ENCODE measurements at places on chromosomes 7 and 10. TPM values are rescaled to one million over a fixed set of nuclear protein-coding genes. Genes with fewer than 3 reads are reported as not detected.

Gene NEUROD6
- total RNA-seq = not detected

Gene TECTB
- not detected for total RNA-seq

Gene CTAGE4
- 0.95 TPM for total RNA-seq

Gene NUTM2B
- 0.34 TPM for total RNA-seq

Gene FAM237B
- total RNA-seq = not detected

Gene UCMA
- total RNA-seq = not detected

Gene NKX6-2
- not detected for total RNA-seq

Gene PPP1R3C
- total RNA-seq = not detected

Gene ZNF680
- total RNA-seq = 8.9 TPM

Gene C7orf33
- total RNA-seq = not detected

- H3K4me3 ChIP-seq = no peak overlapping the region
- H3K27ac ChIP-seq = no peak overlapping the region
Observed at GRCh38 chr10:69718951-69719350, 82.8 kb upstream of the COL13A1 start.

DNA sequence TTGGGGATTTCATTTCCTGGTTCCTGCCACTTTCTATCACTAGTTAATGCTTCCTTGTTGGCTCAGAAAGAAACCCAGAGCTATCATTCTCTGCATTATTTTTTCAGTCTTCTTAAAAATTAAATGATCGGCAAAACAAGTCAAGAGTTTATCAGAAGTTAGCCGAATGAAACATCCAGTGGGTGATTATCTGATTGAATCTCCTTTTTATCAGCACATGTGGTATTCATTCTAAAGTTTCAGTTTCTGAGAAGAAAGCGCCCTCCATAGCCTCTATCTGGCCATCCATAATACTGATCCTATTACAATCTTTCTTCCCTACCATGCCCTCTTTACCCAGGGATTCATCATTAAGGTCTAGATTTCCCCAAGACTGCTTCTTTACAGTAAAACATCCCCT is 71.8 kb downstream of the OSBPL3 start:
- no peaks in the 10 kb centered on the region for H3K36me3 ChIP-seq
- peak overlapping the region; percentile 15 for H3K4me3 ChIP-seq
- H3K27ac ChIP-seq = no peak overlapping the region
- peaks cover 68% of the 10 kb centered on the region for H3K4me1 ChIP-seq

DNA sequence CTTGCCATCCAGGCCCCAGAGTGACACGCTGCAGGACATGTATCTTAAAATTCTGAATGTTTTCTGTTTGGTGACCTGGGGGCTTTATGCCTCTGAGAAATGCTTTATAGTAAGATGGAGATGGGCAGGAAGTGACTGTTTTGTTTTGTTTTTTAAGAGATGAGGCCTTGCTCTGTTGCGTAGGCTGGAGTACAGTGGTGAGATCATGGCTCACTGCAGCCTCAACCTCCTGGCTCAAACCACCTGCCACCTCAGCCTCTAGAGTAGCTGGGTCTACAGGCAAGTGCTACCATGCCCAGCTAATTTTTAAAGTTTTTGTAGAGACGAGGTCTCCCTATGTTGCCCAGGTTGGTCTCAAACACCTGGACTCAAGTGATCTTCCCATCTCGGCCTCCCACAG is 20.6 kb downstream of the ZNF777 start:
- no peak overlapping the region for H3K27ac ChIP-seq
- no peaks in the 10 kb centered on the region for H3K27me3 ChIP-seq
- H3K4me3 ChIP-seq = no peak overlapping the region
- DNase-seq = peak; percentile 23
- H3K4me1 ChIP-seq = peaks cover 4% of the 10 kb centered on the region
- peaks cover 28% of the 10 kb centered on the region for H3K36me3 ChIP-seq

DNA sequence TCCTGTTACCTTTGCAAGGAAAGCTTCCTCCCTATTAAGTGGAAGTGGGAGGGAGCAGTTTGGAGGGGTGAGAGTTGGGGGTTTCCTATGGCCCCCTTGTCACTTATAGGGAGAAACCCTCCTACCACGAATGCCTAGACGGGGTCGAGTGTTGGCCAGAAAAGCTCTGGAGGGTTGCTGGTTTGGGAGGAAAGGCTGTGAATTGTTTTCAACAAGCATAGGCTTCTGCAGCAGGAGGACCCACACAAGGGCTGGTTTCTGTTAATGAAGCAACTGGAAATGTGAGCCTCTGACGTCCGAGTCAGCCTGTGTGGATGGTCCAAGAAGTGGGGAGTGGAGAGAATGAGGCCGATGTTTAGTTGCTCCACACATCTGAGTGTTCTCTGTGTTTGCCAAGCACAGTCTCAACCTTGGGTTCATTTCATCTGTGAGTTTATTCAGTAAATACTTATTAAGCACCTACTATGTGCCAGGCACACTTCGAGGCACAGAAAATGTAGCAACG is 37.3 kb upstream of the LEP start:
- no peak overlapping the region for H3K27ac ChIP-seq
- H3K4me3 ChIP-seq = no peak overlapping the region
- H3K36me3 ChIP-seq = no peaks in the 10 kb centered on the region
- H3K4me1 ChIP-seq = peaks cover 17% of the 10 kb centered on the region
- no peak for DNase-seq

DNA sequence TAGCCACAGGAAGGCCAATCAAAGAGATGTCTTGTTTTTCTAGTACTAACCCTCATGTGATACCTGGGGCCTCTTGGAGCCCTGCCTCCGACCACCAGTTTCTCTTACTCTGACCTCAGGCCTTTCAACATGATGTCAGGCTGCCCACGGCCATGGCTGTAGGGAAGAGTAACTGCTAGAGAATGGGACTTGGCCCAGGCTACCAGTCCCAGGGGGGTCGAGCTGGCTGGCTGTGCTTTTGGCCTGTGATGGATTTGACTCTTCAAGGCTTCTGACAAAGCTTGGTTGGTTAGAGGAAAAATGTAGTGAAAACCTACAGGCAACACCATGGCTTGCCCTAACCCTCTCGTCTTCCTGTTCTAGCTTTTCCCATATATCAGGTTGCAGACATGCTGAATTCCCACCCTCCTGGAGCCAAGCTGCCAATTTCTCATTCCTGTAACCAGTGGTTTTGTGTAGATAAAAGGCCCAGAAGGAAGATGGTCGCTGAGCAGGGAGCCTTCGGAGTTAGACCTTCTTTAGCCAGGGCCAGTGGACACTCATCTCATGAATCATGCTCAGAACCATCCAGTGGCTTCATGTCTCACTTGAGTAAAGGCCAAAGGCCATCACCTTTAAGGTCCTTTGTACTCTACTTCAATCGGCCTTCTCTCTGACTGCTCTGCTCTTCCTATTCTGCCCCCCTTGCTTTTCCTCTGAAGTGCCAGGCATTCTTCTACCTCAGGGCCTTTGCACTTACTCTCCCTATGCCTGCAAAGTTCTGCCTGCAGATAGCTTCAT is 19.7 kb downstream of the SUFU start:
- no peak overlapping the region for H3K27ac ChIP-seq
- peaks cover 45% of the 10 kb centered on the region for H3K36me3 ChIP-seq
- H3K4me1 ChIP-seq = no peaks in the 10 kb centered on the region
- no peaks in the 10 kb centered on the region for H3K27me3 ChIP-seq

GRCh38 chr7:2237109-2237602 is 4.4 kb upstream of the MAD1L1 start:
- no peak for DNase-seq
- peaks cover 38% of the 10 kb centered on the region for H3K36me3 ChIP-seq
- H3K27me3 ChIP-seq = no peaks in the 10 kb centered on the region

GRCh38 chr10:35933940-35934641 is 292.0 kb upstream of the FZD8 start:
- no peak overlapping the region for H3K4me3 ChIP-seq
- no peak overlapping the region for H3K27ac ChIP-seq
- H3K36me3 ChIP-seq = no peaks in the 10 kb centered on the region
- H3K27me3 ChIP-seq = no peaks in the 10 kb centered on the region

- H3K4me3 ChIP-seq = no peak overlapping the region
- no peaks in the 10 kb centered on the region for H3K27me3 ChIP-seq
- no peak for DNase-seq
- H3K27ac ChIP-seq = peak overlapping the region; percentile 42
- peaks cover 39% of the 10 kb centered on the region for H3K4me1 ChIP-seq
Observed at GRCh38 chr10:6038071-6038631, 24.0 kb downstream of the IL2RA start.

DNA sequence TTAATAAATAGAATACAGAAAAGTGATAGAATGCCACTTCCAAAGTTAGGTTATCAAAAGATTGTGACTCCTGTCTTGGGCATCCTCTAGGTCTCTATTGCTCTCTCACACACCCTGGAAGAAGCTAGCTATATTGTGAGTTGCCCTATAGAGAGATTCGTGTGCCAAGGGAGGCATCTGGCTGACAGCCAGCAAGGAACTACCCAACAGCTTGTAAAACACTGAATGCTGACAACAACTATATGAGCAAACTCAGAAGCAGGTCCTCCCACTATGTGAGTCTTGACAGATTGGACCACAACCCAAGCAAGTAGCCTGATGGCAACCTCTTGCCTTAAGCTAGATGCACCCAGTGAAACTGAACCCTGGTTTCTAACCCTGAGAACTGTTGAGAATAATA is 55.7 kb upstream of the CDK14 start:
- no peak for DNase-seq
- no peaks in the 10 kb centered on the region for H3K4me1 ChIP-seq
- H3K27ac ChIP-seq = no peak overlapping the region
- no peaks in the 10 kb centered on the region for H3K27me3 ChIP-seq

DNA sequence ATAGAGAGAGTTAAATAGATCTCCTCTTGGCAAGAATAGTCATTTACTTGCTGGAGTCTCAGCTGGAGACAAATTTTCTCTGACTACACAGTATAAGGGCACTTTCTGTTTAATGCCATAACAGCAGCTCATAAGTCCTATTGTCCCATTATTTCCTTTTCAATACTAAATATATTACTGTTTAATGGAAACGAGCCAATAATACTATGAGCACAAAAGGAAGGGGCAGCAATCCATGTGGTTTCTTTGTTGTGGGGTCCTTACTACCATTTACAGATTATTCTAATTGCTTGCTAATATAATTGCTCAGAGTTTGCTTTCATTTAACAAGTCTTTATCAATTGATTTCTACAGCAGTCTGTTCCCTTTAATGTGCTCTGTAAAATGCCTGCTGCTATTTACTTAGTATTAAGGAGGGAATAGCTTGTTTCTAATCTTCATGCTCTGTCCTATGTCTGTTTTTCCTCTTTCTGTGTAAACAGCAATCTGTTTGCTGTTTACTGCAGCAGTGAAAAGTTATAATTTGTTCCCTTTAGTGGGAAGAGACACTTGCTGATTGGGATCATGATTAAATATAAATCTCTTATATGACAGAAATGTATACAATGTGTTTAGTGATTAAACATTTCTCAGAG is 296.2 kb upstream of the SMIM30 start:
- no peak overlapping the region for H3K4me3 ChIP-seq
- H3K27ac ChIP-seq = no peak overlapping the region
- H3K4me1 ChIP-seq = no peaks in the 10 kb centered on the region

DNA sequence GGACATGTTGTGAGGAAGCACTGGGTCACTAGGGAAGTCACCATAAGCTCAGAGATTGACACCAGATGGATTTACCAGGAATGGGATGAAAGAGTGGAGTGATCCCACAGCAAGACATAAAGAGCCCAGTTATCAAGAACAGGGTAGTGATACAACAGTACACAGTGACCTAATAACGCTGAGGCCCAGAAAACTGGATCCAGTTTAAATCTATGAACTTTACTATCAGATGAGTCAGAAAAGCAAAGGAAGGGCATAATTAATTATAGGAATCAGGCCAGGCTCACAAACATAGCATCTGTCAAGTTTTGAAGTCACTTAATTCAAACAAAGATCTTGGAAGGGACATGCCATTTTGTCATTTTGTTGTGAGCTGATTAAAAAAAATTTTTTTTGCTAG is 73.5 kb downstream of the LRRN3 start:
- H3K36me3 ChIP-seq = no peaks in the 10 kb centered on the region
- H3K4me1 ChIP-seq = no peaks in the 10 kb centered on the region
- no peak overlapping the region for H3K27ac ChIP-seq
- H3K27me3 ChIP-seq = no peaks in the 10 kb centered on the region
- no peak overlapping the region for H3K4me3 ChIP-seq

- H3K36me3 ChIP-seq = no peaks in the 10 kb centered on the region
- H3K27me3 ChIP-seq = no peaks in the 10 kb centered on the region
- no peak overlapping the region for H3K27ac ChIP-seq
- no peaks in the 10 kb centered on the region for H3K4me1 ChIP-seq
Observed at GRCh38 chr10:131814567-131815265, 86.1 kb upstream of the PPP2R2D start.

DNA sequence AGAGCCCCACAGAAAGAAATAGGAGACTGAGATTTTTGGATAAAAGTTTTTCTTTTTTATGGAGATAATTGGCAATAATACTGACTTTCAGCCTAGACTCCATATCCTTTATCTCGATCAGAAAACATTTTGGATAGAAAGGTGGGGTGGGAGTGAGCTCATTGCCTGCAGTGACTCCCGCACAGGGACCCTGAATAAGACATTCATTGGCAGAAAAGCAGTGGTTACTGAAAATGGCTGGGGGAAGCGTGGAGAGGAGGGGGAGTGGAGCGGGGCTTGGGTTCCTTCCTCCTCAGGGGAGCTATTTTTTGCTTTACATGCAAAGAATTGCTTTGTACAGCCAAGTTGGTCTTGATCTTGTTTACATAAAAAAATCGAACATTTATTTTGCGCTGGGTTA is 90.4 kb upstream of the BMPER start:
- H3K4me3 ChIP-seq = no peak overlapping the region
- no peak overlapping the region for H3K27ac ChIP-seq
- no peaks in the 10 kb centered on the region for H3K36me3 ChIP-seq
- no peaks in the 10 kb centered on the region for H3K27me3 ChIP-seq
- no peak for DNase-seq

- H3K4me3 ChIP-seq = no peak overlapping the region
- peaks cover 52% of the 10 kb centered on the region for H3K27me3 ChIP-seq
- DNase-seq = no peak
Observed at GRCh38 chr7:122315507-122316466, 11.2 kb upstream of the FEZF1 start.

- no peak overlapping the region for H3K4me3 ChIP-seq
- H3K4me1 ChIP-seq = no peaks in the 10 kb centered on the region
- H3K36me3 ChIP-seq = no peaks in the 10 kb centered on the region
- H3K27ac ChIP-seq = no peak overlapping the region
- no peaks in the 10 kb centered on the region for H3K27me3 ChIP-seq
Observed at GRCh38 chr7:114819616-114820362, 102.1 kb upstream of the MDFIC start.

DNA sequence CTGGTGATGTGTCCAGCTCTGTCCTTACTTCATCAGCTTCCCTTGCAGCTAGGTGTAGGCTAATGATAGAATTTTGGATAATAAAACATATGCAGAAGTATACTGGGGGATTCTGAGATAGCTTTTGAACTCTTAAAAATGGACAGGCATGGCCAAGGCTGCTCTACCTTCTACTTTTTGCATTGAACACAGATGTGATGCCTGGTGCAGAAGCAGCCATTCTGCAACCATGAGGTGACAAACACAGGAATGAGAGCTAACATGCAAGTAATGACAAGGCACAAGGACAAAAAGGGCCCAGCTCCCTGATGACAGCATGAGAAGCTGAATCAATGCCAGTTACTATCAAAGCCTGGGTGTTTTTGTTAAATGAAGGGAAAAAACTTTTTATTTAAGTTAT is 686.5 kb upstream of the AUTS2 start:
- H3K27ac ChIP-seq = no peak overlapping the region
- no peaks in the 10 kb centered on the region for H3K4me1 ChIP-seq
- H3K36me3 ChIP-seq = no peaks in the 10 kb centered on the region
- DNase-seq = no peak
- no peak overlapping the region for H3K4me3 ChIP-seq

Measured in CD4-positive, alpha-beta T cell (primary cell).